ENCODE measurements at places on chromosomes 13 and 19.
A peak's percentile ranks its signal among the peaks of the same experiment; 100 is the strongest.

GRCh38 chr19:3801412-3802096, 15.4 kb upstream of the MATK start:
- peak; percentile 56 for DNase-seq

GRCh38 chr13:95019886-95020285, 281.4 kb downstream of the ABCC4 start:
- no peak for DNase-seq

DNA sequence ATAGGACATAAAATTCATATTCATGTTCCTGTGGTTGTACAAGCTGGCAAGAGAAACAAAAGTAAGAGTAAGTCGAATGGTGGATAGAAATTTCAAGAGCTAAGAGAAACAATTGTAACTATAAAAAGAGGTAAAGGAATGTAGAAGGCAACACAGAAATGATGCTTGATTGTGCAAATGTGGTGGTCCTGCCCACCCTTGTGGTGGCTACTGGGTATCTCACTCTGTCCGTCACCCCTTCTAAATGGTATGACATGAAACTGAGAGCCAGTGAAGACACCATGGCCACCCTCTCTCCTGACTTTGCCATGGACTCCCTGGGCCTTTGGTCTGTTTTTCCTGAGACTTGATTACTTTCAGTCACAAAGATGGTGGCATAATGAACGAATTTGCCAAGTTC, 925.9 kb upstream of the SLITRK6 start:
- DNase-seq, result peak; percentile 45

DNA sequence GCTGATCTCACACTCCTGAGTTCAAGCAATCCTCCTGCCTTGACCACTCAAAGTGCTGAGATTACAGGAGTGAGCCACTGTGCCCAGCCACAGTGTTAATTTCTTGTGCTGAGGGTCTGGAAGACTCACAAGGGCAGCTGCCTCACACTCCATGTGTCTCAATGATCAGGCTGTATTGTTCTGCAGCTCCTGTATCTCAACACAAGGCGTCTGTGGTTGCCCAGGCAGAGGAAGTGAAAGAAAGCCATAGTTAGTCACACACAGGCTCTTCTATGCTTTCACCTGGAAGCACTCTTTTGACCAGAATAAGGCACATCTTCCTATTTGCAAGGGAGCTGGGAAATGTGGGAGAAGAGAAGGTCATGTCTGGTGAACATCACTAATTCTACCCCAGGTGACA, 107.3 kb upstream of the ZNF507 start:
- no peak for DNase-seq

DNA sequence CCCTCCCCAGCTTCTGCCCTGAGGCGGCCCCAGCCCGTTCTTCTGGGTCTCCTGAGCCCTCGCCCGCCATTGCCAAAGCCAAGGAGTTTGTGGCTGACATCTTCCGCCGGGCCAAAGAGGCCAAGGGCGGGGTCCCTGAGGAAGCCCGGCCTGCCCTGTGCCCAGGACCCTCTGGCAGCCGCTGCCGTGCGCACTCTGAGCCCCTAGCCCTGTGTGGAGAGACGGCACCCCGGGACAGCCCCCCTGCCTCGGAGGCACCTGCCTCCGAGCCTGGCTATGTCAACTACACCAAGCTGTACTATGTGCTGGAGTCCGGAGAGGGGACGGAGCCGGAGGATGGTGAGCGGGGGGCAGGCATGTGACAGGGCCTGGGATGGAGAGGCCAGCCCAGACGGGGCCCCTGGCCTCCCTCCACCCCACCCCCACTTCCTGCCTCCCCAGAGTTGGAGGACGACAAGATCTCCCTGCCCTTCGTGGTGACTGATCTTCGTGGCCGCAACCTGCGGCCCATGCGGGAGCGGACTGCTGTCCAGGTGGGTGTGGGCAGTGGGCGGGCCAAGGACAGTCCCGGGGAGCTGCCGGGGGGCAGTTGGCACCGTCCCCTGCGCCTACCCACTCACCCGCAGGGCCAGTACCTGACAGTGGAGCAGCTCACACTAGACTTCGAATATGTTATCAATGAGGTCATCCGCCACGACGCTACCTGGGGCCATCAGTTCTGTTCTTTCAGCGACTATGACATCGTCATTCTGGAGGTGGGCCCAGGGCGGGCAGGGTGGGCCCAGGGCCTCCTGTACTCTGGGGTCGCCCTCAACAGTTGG, 7.0 kb downstream of the DCAF15 start:
- no peak for DNase-seq

GRCh38 chr13:99828123-99828522, 143.4 kb downstream of the ZIC5 start:
- no peak for DNase-seq

DNA sequence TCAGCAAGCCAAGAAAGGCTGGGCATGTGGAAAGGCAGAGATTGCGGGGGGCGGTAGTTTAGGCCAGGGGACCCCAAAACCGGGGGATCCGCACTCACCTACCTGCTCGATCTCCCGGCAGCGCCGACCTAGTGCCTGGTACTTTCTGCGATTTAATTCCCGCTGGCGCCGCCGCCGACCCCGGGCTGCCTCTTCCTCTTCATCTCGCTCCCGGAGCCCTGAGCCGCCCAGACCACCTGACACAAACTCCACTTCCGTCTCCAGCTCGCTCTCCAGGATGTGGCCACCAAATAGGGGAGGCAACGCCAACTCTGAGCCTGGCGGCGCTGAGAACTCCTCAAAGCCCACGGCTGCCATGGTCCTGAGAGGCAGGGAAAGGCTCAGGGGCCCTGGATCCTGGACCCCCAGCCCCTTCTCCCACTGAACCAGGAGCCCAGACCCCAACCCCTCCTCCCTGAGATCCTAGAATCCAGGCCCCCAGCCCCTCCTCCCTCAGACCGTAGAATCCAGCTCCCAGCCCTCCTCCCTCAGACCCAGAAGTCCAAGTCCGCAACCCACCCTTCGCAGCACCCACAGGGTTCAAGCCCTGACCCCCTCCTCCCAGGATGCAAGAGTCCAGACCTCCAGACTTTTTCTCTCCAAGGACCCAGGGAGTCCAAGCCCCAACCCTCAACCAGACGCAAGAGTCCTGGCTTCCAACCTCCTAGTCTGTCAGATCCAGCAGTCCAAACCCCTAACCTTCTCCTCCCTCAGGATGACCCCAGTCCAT, 933 bp downstream of the TFPT start:
- peak; percentile 57 for DNase-seq

DNA sequence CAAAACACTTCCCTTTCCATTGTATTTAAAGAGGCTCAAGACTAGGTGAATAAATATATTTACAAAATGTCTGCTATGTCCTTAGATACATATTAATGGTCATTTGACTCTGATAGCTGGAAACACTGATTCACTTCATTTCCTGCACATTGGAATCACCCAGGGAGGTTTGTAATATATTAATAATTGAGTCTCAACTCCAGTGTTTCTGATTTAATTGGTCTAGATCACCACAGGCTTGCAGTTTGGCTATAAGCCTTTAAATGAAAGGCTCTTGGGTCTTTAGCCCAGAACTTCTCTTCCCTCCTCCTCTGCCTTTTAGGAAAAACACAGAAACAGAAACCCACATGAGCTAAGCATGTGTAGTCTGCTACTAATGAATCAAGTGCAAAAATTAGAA, 378.0 kb downstream of the TBC1D4 start:
- no peak for DNase-seq

- no peak for DNase-seq
Observed at GRCh38 chr19:6229216-6229913, 50.4 kb downstream of the MLLT1 start.

GRCh38 chr13:40204246-40204645, 462.2 kb downstream of the FOXO1 start:
- no peak for DNase-seq

DNA sequence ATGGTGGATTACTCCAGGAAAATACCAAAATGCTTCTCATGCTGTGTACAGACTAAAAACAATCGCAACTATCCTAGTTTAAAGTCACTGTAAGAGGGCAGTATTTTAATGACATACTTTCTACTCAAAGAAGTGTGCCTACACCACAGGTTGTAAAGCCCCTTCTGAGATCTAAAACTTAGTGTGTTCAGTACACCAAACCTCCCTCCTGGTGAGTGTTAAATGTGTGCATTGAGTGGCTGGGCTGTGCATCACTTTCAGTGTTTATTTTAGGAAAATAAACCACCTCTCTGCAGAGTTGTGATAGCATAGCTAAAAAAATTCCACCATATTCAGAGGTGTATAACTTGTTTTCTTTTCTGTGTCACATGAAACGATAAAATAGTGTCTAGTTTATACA, 263.7 kb downstream of the DACH1 start:
- DNase-seq, result no peak

DNA sequence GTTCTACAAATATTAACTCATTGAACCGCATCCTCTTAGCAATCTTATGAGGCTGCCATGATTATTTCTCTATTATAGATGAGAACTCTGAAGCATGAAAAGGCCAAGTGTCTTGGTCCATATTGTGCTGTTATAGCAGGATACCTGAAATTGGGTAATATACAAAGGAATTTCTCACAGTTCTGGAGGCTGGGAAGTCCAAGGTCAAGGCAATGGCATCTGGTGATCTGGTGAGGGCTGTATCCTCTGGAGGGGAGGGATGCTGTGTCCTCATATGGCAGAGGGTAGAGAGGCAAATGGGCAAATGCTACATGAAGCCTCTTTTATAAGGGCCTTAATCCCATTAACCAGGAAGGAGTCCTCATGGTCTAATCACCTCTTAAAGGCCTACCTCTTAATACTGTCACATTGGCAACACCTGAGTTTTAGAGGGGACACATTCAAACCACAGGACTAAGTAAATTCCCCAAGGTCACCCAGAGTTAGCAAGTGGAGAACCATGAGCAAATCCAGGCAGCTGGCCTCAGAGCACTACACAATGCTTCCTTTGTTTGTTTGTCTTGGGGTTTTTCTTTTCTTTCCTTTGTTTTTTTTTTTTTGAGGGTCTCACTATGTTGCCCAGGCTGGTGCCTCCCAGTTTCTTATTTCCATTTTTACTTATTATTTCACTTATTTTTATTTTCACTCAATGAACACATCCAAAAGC, 55.9 kb upstream of the LATS2 start:
- DNase-seq, result no peak

GRCh38 chr19:31255174-31255799, 93.9 kb downstream of the TSHZ3 start:
- no peak for DNase-seq

GRCh38 chr19:14616407-14616806, 33.5 kb downstream of the CLEC17A start:
- no peak for DNase-seq

Data from ELF-1 (cell line).